ENCODE measurements at places on chromosomes 5 and 9.

- DNase-seq, result no peak
Measured at GRCh38 chr5:145244788-145245187, 590.4 kb downstream of the PRELID2 start.

DNA sequence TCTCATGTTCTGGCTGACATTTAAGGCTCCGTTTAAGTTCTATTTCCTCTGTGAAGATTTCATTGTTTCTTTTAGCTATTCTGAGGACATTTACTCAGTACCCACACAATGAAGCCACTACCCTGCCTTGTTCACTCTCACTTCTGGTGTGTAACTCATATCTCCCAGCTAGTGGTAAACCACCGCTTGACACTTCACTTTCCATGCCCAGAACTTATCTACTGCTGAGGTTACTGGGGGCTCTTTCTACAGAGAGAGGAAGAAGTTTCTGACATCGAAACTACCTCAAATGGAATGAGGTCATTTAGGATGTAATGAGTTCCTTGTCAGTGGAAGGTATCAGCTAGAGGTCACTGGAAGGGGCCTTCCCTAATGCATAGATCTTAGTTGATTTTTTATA, 501.5 kb downstream of the DMAC1 start:
- DNase-seq, result peak; percentile 30

DNA sequence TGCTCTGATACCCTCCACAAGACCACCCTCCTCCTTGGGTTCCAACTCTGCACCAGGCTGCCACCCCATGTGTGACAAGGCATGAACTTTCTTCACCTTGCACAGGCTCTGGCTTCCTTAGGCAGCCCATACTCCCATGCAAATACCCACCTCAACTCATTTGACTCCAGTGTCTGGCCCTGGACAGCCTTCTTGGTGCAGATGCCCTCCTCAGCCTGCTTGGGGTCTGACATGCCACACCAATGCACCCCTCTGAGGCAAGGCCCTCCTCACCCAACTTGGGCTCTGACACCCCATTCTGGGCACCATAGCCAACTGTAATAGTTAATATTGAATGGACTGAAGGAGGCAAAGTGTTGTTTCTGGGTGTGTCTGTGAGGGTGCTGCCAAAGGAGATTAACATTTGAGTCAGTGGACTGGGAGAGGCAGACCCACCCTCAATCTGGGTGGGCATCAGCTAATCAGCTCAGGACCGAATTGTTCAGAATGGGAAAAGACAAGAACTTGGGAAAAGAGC, 115.0 kb upstream of the EPB41L4A start:
- DNase-seq, result no peak

DNA sequence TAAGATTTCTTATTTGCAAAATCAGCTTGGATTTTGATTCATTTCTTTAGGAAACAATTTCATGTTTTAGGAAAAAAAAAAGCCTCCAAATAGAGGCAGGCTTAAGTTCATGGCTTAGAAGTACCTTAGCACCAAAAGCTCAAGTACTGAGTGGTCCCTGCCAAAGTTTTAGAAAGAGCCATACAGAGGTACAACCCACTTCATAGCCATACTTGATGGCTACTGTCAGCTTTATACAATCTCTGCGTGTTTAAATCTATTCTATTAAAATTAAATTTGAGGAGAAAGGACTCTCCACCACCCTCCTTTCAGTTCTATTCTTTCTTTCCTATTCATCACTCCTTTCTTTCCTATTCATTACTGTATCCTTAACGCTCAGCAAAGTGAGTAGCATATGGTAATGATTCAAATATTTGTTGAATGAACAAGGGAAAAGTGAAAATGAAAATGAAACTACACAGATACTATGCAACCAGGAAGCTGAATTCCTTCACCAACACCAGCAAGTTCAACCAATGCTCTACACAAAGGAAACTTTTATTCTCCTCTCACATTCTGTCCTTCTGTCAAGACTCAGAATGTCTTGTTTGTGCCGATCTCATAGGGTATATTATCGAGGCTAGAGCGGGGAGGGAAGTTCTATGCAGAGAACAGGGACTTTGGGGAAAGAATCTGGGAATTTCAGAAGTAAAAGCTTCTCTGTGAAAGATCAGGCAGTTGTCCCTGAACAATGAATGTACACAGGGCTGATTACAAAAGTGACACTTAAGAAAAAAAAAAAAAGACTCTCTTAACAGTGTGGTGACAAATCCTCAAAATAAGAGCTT, 138.6 kb upstream of the SPEF2 start:
- DNase-seq, result no peak

GRCh38 chr5:108655750-108656450, 91.8 kb upstream of the FER start:
- DNase-seq, result no peak

- no peak for DNase-seq
Measured at GRCh38 chr5:125579182-125579581, 832.7 kb upstream of the ZNF608 start.

DNA sequence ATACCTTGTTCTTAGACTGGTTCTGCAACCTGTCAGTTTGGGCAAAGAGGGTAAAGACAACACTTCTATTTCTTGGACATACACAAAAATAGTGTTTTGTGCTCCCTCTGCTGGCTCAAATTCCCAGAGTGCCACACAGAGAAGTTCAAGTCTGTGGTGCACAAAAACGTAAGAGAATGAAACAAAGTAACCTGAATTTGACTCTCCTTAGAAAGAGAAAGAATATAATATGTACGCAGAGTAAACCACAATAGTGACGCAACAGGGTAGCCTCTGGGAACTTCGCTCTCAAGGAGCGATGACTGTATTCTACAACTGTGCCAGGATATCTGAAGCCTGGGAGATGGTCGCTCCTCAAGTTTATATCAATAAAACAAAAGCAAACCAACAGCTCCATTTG, 18.5 kb downstream of the DDX31 start:
- DNase-seq, result no peak

GRCh38 chr9:4792054-4792571, 631 bp upstream of the RCL1 start:
- no peak for DNase-seq

- DNase-seq, result no peak
Measured at GRCh38 chr5:175035882-175036533, 311.6 kb downstream of the MSX2 start.

GRCh38 chr9:19999491-20000057, 210.7 kb upstream of the SLC24A2 start:
- DNase-seq, result peak; percentile 62

- no peak for DNase-seq
Measured at GRCh38 chr9:100426189-100426529, 784 bp upstream of the MSANTD3 start.

DNA sequence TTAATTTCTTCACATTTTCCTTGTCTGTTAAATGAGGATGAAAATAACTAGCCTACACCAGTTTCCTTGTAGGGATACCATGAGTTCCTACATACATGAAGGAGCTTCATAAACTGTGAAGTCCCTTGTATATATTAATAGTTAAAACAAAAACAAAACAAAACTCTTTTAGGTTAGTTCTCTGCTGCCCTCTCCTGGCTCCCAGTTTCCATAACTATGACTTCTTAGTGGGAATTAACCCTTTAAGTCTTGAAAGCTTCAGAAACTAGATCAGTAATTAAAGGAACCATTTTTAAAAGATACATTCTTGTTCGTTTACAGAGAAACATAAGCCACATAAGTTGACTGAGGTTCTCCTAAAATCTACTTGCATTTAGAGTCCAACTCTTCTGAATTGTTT, 500.0 kb upstream of the C9orf72 start:
- DNase-seq, result no peak

DNA sequence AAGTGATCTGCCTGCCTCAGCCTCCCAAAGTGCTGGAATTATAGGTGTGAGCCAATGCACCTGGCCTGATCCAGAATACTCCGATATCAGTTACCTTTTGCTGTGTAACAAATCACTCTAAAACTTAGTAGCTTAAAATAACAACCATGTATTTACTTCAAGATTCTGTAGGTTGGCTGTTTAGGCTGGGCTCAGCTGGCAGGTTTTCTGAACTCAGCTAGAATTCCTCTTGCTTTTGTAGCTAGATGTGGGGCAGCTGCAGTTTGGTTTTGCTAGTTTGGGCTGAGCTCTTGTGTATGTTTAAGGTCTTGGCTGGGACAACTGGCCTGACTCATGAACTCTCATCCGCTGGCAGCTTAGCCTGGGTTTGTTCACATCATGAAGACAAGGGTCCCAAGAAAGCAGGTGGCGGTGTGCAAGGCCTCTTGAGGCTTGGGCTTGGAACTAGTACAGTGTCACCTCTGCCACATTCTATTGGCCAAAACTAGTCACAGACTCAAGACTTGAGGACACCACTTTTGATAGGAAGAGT, 138.3 kb upstream of the SHB start:
- DNase-seq, result no peak

- no peak for DNase-seq
Measured at GRCh38 chr5:72179816-72180440, 72.7 kb downstream of the MAP1B start.

- no peak for DNase-seq
Measured at GRCh38 chr9:124513376-124513994, 6.3 kb upstream of the NR5A1 start.

DNA sequence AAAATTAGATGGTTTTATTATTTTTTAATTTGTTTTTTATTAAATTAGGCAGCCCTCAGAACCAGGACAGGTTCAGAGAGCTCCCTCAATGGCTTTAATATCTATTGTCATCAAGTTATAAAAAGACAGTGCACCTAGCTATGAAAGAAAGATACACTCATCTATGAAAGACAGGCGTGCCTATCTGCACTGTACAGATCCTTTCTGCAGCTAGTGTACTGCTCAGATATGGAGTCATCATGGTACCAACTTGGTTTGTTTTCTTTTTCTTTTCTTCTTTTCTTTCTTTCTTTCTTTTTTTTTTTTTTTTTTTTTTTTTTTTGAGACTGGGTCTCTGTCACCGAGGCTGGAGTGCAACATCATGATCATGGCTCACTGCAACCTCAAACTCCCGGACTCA, 54.8 kb upstream of the GPBP1 start:
- DNase-seq, result no peak

DNA sequence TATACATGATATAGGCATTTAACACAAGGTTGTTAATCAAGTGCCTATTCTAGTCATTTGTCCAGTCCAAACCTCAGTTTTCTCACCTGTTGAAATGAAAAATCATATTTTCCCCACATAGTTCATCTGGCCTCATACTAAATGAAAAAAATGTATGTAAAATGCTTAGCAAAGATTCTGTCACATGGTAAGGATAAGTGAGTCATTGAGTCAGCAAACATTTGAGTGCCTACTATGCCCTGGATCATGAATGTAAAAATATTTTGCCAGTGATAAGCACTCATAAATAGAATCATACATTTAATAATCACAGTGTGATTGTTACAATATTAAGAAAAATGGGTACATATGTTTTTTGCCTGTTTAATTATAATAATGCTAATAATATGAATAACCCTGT, 181.2 kb upstream of the PAPPA start:
- DNase-seq, result no peak

- no peak for DNase-seq
Measured at GRCh38 chr5:79172269-79172668, 60.7 kb downstream of the BHMT start.

DNA sequence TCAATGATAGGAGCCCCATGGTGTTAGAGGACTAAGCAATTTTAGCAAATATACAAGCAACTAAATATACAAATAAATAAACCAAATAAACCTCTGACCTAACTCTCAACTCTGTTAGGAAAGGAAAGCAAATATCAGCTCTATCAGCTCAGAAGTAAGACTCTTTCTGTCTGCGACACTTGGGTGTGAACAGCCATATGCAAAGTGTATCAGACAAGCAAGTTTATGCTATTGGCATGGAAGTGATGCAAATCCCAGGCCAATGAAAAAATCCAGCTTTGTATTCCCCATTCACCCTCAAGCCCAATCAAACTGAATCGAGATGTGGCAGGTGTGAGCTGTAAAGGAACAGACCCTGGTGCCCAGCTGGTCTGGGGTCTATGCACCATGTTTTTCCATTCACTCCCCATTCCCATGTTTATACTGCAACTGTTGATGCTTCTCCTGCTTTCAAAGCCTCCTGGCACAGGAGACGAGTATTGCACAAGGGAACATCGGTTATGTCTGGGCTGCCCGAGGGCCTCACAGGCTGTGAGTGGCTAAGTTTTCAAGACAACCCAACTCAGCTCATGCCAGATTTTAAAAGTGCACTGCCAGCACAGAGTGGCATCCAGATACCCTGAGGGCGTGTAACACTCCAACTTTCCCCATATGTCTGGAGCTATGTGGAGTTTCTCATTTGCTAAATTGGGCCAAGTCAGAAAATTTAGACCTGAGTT, 73.1 kb downstream of the FEM1C start:
- DNase-seq, result no peak

GRCh38 chr9:9231946-9232345, 1380.9 kb downstream of the PTPRD start:
- DNase-seq, result no peak

GRCh38 chr9:2741441-2742158, 24.3 kb downstream of the KCNV2 start:
- no peak for DNase-seq

Data from activated T-cell treated with anti-CD3 and anti-CD28 coated beads for 24 hours (primary cell).